Muscle of back (tissue), 13 donors: ENCODE measurements at places on chromosomes 11 and 22. TPM values are rescaled to one million over a fixed set of nuclear protein-coding genes. Genes with fewer than 3 reads are reported as not detected.

- no peak for DNase-seq
Observed at GRCh38 chr11:94043241-94043640, 22.1 kb downstream of the HEPHL1 start.

DDX25 gene
- polyA plus RNA-seq, result 0.33 TPM

DNA sequence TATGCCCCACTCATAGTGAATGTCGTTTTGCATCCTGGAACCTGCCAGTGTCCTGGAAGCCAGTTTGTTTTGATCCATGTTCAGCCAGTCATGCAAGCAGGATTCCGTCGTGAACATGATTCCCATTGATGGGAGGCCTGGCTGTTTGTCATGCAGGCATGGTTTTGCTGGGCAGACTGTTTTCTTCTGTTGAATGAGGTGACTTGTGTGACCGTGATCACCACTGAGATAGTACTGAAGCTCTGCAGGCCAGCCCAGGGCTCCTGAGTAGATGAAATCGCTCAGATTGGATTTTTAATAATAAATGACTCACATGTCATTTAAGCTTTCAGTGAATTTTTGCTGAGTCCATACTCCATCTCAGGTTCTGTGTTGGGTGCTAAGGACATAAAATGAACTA lies 117.8 kb downstream of the PDE2A start:
- no peak for DNase-seq

NFAM1 gene
- polyA plus RNA-seq, result 0.68 TPM

DNA sequence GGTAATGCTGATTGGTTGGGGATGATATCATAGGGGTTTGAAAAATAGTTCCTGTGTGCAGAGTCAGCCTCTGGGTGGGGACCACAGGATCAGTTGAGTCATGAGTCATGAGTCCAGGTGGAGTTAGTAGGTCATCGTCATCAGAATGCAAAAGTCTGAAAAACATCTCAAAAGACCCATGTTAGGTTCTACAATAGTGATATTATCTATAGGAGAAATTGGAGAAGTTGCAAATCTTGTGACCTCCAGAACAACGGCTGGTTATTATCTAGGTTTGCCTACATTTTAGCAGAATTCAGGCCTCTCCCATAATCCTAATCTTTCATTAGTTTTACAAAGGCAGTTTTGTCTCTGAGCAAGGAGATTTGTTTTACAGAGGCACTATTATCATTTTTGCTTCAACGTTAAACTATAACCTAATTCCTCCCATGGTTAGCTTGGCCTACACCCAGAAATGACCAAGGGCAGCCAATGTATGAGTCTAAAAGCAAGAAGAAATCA lies 38.9 kb downstream of the MS4A2 start:
- DNase-seq, result no peak

GRCh38 chr11:18347471-18348125 lies 25.2 kb downstream of the GTF2H1 start:
- DNase-seq, result peak; percentile 18

PRRG4 gene
- 0.14 TPM for polyA plus RNA-seq

DNA sequence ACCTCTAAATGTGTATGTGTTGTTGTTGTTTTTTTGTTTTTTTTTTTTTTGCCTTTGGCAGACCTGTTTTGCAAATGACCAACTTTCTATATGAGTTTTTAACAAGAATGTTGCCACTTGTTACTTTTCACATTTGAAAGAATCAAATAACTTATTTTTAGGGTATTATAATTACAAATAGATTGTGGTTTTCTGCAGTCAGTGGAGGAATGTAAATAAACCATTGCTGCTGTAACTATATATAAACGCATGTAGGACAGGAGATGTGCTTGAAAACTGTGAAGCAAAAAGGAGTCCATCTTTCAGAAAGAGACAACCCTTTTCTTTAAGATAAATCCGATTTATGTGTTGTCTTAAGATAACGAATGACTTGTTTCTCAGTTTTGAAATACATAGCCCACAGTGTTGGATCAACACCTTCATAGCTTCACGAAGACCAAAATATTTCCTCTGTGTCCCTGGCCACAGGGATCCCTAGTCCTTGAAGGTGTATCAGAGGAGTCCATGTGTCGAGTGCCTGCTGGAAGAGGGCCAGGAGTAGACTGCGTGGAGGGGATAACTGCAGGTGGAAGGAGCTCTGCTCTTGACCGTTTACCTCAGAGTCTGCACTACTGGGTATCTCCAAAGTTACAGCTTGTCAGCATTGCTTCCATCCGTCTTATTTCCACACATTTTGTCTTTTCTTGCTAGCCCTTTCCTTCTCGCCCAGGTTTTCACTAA lies 24.7 kb downstream of the TNRC6B start:
- DNase-seq, result no peak

DNA sequence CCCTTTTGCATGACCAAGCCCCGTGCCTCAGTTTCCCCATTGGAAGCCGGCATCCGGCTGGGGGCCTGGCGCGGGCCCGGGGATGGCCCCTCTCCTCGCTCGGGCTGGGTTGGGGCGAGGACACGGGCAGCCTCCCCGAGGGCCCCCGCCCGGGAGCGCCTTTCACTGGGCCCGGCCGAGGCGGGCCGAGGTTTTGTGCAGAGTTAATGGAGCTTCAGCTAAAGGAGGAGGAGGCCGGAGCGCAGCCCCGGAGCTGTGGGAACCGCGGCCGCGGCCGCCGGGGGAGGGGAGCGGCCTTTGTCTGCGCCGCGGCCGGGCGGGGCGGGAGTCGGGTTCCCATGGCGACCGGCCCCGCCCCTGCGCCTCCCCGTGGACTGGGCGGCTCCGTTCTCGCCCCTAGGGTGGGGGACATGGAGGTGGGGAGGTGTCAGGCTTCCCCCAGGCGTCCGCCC lies 1.4 kb upstream of the MAPK11 start:
- no peak for DNase-seq

HPS5 gene
- polyA plus RNA-seq, result 13.2 TPM

MPEG1 gene
- 10.2 TPM for polyA plus RNA-seq

PCNX3 gene
- 15.0 TPM for polyA plus RNA-seq

DNA sequence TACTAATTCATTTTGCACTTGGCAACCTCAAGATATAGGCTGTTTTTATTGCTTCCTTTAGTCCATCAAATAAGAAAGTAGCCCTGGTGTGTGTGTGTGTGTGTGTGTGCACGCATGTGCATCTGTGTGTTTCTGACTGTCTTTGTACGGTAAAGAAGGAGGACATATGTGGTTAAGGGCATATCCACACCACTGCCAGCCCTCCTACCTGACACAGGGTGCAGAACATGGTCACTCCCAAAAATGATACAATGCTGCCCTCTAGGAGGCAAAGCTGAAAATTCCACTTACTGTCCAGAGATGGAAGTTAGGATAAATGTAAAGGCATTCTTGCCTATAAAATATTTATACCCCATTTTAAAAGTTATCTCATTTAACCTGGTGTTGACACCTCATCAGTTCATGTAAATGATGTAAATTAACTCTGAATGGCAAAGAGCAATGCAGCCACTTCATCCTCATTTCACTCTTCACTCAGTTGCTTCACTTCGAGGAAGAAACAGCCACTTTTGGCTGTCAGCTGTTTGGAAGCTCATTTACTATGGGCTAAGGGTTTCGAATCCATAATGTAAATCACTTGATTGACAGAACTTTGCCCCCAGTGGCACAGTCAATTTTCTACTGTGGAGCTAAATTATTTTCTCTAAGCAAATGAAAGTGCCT lies 83.1 kb upstream of the MTNR1B start:
- peak; percentile 52 for DNase-seq

DNA sequence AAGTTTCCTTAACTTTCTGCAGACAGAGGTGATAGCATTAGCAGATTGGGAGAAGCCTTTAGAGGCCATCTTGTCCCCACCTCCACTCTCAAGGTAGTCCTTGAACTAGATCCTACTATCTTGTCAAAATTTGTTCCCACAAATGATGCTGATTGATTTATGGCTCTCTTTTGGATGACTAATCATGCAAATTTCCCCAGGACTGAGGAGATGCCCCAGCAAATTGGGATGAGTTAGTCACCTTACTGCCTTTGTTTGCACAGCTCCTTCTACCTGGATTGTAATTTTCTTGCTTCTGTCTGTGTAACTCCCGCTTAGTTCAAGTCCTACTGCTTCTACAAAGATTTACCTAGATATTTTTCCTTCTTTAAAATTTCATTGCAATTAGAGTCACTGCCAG lies 391.4 kb upstream of the CADM1 start:
- DNase-seq, result no peak

- no peak for DNase-seq
Observed at GRCh38 chr11:34411111-34411510, 27.6 kb upstream of the CAT start.

SLC5A1 gene
- polyA plus RNA-seq, result 2.3 TPM

GRCh38 chr11:122264121-122264520 lies 148.1 kb upstream of the BLID start:
- DNase-seq, result no peak

JAML gene
- 1.4 TPM for polyA plus RNA-seq

GRCh38 chr11:47606731-47607130 lies 12.5 kb upstream of the C1QTNF4 start:
- DNase-seq, result no peak

DNA sequence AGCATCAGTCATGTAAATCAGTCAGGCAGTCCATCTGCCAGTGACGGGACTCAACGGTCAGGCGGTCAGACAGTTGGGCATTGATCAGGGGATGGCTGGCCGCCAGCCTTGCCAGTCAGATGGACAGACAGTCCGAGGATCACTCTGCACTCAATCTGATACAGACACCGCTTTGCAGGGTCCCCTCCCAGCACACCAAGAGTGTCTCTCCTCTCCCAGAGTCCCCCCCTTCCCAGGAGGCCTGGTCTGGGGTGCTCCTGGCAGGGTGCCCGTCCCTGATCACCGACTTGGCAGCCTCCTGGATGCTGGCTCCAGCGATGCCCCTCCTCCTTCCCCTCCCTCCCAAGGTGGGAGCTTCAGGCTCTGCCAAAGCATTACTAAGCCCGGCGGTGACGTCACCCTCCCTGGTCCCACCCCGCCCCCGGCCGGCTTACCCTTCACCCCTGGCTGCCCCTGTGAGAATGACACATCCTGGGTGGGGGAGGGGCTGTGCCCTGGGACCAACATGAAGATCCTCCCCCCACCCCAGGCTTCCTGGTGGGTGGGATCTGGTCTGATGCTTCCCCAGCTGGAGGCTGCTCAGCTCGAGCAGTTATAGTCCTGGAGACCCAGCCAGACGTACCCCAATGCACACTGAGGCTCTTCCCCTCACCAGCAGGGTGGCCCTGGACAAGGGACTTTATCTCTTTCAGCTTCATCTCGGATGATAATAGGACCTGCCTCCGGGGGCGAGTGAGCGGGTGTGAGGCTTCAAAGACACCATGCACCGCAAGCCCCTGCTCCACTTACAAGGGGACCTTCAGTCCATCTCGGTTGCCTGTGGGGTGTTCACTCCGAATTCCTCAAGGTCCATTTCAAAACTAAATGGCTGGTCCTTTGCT lies 69.2 kb downstream of the CD82 start:
- DNase-seq, result peak; percentile 59

DNA sequence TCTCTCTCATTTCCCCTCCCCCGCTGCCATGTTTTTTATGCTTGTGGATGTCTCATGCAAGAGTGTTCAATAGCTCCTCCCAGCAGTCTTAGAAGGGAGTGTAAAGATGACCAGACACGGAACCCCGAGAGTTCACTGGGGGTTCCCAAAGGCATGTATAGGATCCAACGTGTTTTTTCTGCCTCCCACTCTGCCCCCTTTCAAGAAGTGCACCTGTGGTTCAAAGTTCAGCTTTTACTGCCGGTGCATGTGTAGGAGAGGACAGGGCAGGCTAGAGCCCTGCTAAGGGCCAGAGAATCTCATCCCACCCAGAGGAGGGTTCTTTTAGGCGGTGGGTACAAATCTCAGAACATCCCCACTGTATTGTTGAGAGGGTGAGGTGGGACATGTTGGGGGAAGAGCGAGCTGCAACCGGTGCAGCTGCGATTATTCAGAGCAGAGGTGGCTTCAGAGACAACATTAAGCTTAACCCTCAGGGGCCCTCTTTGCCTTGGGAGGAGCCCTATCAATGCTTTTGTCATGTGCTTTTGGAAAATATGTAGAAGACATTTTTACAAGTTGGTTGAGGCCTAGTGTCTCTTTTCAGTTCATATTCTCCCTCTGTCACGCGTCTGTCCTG lies 14.5 kb downstream of the MIF start:
- DNase-seq, result no peak

DNA sequence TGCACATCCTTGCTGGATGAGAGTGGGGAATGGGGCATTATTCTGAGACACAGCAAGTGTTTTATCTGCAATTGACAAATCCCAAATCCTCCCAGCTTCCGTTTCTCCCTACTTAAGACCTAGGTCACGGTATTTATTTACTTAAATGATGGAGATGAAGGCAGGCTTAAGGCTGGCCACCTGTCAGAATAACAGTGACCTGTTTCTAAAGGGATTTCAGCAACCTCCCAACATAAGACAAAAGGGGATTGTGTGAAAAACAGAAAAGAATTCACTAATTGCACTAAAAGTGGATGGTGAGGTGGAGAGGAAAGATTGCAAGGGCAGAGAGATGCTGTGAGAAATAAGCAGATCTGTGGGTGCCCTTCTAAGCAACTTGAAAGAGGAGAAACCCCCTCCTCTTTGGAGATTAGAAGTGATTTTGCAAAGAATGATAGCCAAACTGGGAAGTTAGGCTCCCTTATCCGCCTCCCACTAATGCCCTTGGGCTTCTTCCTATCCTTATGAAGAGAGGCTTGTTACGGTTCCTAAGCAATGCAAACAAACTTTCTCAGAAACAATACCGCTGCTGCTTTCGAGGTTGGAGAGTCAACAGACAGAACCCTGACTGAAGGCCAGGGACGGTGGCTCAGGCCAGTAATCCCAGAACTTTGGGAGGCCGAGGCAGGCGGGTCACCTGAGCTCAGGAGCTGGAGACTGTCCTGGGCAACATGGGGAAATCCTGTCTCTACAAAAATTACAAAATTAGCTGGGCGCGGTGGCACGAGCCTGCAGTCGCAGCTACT lies 84.3 kb downstream of the ARL14EP start:
- peak; percentile 48 for DNase-seq

GRCh38 chr11:15471895-15472799 lies 357.4 kb downstream of the INSC start:
- DNase-seq, result no peak

DNA sequence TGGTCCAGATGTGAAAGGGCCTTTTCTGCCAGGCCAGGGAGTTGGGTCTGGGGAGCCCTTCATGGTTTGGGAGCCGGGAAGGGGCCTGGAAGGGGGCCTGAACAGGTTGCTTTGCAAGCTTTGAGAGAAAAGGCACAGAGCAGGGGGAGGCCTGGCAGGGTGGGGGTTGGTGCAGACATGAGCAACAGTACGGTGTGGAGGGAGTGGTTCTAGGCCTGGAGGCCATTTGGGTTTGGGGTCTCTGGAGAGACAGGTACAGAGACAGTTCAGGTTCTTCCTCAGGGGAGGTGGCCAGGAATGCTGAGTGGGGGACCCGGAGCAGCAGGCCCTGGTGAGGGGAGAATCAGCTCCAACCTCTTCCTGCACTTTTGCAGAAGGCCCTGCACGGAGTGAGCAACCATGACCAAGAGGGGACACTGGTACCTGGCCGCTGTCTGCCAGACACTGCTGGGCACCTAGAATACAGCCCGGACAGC lies 1.4 kb downstream of the KDELR3 start:
- peak; percentile 16 for DNase-seq

DRG1 gene
- 73.5 TPM for polyA plus RNA-seq

GRCh38 chr11:111870113-111870512 lies 1.3 kb downstream of the ALG9 start:
- no peak for DNase-seq
